ENCODE measurements at places on chromosomes 6 and 20. TPM values are rescaled to one million over a fixed set of nuclear protein-coding genes. Genes with fewer than 3 reads are reported as not detected.

- DNase-seq: peak; percentile 40
Measured at GRCh38 chr20:59598625-59599310, 5.6 kb upstream of the PHACTR3 start.

GRCh38 chr20:15814360-15814759 is 758.9 kb downstream of the KIF16B start:
- no peak for DNase-seq

DNA sequence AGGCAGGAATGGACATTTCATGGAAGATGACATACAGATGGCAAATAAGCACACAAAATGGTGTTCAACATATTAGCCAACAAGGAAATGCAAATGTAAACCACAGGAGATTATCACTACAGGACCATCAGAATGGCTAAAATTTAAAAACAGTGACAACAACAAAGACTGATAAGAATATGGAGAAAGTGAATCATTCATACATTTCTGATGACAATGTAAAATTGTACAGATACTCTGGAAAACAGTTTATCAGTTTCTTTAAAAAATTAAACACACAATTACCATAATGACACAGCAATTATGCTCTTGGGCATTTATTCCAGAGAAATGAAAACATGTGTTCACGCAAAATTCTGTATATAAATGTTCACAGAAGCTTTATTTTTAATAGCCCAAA is 105.8 kb upstream of the RUNX2 start:
- DNase-seq: no peak

DNA sequence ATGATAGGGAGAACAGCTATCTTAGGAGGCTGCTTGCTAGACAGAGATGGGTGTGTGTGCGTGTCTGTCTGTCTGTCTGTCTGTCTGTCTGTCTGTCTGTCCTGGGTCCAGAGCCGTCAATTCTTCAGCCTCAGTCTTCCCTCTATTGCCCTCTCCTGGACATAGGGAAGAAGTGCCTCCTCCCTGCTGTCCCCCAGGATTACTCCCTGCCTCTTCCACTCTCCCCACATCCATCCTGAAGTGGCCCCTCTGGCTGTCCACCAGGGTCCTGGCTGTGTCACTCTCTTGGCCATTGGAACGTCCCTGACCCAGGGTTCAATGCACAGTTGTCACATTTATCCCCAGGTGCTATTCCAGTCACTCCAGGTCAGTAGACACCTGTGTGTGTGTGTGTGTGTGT is 10.2 kb downstream of the TREML2 start:
- DNase-seq: no peak

DNA sequence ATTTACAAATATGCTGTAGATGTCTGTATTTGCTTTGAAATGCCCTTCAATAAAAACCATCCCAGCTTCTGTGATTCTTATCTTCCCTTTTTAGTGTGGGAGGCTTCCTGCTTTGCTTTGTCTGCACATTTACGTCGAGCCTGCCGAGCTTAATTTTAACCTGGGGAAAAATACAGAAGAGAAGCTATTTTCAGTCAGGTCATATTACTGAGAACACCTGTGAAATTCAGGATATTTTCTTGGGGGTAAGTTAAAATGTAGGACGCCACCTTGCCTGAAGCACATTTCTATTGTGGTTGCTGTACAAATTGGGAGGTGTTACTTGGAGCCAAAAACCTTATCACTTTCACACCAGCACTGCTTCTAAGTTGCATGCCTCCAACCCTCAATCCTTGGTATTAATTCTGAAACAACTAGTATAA is 43.6 kb upstream of the FUCA2 start:
- no peak for DNase-seq

GRCh38 chr6:55617272-55617671 is 38.3 kb upstream of the HMGCLL1 start:
- peak; percentile 62 for DNase-seq

DNA sequence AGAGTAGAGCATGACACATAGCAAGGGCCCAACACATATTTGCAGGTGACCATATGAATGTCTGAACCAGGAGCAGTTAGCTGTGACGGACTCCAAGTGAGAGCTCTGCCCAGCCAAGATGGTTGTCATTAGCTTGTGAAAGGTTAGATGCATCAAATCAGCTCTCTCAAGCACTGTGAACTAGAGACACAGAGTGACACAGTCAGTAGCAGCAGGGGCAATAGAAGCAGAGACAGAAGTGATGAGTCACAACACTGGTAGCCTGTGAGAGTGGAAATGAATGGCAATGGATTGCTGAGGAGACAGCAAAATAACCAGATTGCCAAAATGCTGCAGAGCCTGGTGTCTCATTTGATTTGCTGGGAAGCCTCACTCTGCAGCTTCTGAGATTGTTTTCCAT is 558.9 kb downstream of the PKHD1 start:
- no peak for DNase-seq

- no peak for DNase-seq
Measured at GRCh38 chr20:51994751-51995417, 192.6 kb upstream of the SALL4 start.

DNA sequence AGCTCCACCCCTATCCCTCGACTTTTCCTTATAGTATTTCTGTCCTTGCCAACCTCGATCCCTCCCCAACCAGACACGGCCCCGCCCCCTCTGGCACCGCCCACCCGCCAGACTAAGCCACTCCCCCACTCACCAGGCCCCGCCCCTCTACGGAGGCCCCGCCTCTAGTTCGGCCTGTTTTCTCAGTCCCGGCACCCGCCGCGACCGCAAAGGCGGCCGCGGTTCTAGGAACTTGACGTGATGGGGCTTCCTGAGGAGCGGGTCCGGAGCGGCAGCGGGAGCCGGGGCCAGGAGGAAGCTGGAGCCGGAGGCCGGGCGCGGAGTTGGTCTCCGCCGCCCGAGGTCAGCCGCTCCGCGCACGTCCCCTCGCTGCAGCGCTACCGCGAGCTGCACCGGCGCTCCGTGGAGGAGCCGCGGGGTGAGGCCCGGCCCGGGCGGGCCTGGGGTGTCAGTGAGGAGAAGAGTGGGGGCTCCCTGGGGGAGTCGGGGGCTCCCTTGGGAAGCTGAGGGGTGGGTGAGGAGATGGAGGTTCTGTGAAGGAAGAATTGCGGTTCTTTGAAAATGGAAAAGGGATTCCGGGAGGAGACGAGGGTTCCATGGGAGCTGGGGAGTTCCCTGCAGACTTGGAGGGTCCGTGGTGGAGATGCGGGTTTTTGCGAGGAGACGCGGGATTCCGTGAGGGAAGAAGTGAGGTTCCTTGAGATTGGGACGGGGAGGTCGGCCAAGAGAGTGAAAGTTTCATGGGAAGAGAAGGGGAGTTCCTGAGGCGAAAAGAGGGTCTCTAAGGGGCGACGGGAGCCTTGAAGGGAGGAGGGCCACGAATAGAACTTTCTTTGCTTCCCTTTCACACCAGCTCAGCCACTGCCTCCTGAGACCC is at the start of gene ACSS2:
Gene ACSS2, plus strand, starts transcription at position 207 of the 877 bp plus-strand sequence. Its CDS starts 34 bp downstream, at position 241.
- peak; percentile 99 for DNase-seq

DNA sequence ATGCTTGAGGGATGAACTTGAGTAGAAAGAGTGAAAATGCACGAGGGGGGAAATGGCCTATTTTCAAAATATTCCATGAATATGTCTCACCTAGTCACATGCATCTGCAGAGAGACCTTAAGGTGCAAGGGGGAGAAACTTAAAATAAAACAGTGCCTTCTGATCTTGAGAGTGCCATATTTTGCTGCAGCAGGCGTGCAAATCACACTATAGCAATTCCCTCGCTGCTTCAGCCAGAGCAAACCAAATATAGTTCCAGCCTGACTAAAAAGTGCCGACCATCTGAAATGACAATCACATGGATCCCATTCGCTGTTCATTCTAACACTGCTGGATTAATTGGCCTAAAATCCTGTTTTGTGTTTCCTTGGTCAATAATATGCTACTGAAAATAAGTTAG is 26.3 kb downstream of the KIAA0319 start:
- DNase-seq: no peak

GRCh38 chr20:24487240-24487639 is 17.8 kb downstream of the SYNDIG1 start:
- no peak for DNase-seq

DNA sequence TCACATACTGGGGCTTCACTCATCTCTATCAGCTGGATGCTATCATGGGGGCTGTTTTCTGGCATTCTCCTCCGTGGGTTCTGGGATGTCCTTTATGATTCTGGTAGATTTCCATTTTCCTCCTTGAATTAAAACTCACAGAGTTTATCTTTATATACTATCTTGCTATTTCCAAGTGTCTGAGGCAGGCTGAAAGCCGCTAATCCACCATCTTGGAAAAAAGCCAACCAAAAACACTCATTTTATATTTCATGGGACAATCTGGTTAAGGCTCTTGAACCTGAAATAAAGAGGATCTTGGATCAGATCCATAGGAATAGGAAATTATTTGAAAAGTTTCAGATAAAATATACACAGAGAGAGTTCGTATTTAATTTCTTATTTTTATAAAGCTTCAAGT is 86.0 kb downstream of the AFG1L start:
- no peak for DNase-seq

- no peak for DNase-seq
Measured at GRCh38 chr20:57043669-57044268, 222.7 kb downstream of the BMP7 start.

- DNase-seq: no peak
Measured at GRCh38 chr6:123150076-123150475, 154.0 kb downstream of the CLVS2 start.

DNA sequence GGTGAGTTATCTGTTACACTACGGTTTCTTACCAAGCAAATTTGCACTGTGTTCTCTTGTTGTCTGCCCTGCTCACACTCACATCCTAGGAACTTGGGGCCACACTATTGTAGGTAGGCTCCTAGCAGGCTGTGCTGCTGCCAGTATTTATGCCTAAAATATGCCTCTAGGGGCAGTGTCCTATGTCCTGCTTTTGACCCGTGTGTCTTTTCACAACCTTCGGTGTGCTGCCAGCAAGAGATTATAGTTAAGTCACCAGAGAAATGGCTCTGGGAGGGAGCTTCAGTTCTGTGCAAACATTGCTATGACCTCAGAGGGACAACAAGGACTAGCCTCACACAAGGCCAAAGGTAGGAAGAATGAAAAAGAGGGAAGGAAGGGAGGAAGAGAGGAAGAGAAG is 8.9 kb upstream of the TAAR5 start:
- DNase-seq: no peak

DNA sequence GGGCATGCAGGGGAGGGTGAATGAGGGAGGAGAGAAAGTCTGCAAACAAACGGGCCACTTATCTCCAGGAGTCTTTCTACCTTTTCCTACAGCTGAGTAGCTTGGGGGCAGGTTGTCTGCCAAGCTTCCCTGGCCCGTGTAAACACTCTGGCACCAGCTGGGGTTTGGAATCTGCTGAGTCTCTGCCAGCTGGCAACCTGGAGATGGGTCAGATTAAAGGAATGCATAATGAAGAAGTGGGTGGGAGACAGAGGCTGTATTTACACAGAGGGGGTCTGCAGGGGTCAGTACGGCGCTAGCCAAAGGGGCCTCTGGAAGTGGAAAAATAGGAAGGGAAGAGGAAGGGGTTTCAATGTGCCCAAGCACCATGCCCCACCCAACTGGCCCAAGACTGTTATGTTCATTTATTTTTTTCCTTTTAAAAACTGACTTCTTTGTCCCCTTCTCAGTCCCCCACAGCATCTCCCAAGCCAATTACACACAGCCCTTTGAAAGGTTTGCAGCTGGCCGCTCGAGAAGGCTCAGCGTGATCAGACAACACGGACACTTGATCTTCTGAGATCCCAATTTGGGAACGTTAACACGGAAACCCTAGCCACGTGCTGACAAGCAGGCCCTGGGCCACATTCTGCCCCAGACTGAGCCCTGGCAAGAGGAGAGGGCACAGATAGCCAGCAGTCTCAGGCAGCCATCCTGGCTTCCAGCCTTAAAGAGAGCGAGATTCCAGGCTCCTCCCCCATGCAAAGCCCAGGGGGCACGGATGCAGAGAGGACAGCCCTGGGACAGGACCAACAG is 25.2 kb downstream of the TRAM2 start:
- DNase-seq: peak; percentile 44

DNA sequence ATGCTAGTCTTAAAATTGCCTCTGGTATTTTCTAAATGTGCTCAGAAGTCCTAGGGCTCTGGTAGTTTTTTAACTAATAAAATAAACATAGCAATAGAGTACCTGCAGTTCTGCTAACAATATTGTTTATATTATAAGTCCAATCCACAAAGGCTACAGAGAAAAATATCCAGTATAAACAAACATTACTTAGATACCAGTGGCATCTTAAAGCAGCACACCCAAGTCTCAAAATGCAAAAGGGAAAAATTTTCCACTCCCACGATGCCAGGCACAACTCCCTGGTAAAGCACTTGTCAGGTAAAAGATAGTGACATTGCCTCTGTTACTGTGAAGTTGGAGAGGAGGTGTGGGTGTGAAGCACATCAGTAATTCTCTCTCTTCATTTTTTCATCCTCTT is 123.3 kb downstream of the OGFRL1 start:
- no peak for DNase-seq

DNA sequence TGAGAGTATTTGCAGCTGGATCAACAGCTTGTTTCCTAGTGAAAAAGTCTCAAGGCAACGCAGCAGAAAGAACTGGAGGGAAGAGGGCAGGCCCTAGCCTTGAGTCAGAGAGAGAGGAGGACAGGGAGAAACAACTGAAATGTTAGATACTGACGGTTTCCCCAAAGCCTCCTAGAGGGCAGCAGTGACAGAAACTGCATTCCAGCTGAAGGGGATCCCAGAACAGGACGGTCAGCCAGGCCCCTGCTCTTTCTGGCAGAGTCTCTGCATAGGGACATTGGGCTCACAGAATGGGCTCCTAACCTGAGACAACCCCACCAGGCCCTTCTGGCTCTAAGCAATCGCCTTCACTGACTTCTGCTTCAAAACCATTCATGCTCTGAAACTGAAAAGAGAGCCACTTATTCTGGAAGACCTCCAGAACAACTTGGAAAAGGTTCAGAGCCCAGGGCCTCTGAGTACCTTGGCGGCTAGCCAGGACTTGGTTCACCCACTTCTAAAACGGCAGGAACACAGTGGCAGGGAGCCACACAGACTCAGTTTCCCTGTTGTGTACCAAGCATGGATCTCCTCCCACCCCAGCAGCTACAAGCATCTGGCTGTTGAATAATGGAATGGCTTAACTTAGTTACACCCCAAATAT is 72.9 kb downstream of the PSMB1 start:
- peak; percentile 29 for DNase-seq

The SDHAF4 gene
- 7.6 TPM for total RNA-seq

The FNDC11 gene
- total RNA-seq: 85.4 TPM

The OLIG3 gene
- not detected for total RNA-seq

The MUC22 gene
- 0.87 TPM for total RNA-seq

The TBXT gene
- total RNA-seq: 1.2 TPM

The CASS4 gene
- 1.8 TPM for total RNA-seq

The BCL2L1 gene
- 84.7 TPM for total RNA-seq
